Posterior cingulate gyrus (tissue), 11 donors: ENCODE measurements at places on chromosomes 11 and 22.

DNA sequence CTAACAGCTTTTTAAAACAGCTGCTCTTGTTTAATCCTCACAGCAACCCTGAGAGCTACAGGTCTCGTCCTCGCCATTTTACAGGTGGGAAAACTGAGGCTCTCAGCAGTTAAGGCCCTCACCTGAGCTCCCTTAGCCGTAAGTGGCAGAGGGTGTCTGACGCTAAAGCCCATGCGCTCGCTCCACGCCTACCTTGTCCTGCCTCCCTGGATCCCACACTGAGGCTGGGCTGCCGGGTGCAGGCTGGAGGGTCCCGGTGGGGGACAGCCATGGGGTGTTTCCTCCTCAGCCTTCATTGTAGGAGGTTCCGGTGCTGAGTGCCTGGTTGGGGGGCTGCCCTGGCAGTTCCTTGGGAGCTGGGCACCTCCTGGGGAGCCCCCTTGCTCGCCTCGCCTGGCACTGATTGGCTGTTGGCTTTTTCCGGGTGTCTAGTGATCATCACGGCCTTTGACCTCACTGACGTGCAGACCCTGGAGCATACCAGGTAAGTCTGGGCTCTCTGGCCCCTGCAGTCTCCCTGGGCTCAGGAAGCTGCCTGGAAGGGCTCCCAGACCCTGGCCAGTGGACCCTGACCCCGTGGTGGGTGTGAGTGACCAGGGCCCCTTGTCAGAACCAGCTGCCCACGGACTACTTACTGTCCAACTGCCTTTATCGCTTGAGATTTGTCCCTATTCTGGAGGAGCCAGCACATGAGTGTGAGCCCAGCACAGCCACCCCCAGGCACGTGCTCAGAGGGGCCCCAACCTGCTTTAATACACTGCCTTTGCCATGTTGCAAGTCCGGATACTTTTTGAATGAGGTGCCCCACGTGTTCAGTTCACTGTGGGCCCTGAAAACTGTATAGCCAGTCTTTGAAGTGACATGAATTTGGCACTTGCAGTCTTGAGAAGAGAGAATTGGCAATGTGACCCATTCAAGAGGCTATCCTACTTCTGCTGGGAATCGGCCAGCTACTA, 12.6 kb downstream of the RAB36 start:
- DNase-seq: no peak

- DNase-seq: no peak
Observed at GRCh38 chr11:86696451-86696850, 24.0 kb upstream of the ME3 start.

DNA sequence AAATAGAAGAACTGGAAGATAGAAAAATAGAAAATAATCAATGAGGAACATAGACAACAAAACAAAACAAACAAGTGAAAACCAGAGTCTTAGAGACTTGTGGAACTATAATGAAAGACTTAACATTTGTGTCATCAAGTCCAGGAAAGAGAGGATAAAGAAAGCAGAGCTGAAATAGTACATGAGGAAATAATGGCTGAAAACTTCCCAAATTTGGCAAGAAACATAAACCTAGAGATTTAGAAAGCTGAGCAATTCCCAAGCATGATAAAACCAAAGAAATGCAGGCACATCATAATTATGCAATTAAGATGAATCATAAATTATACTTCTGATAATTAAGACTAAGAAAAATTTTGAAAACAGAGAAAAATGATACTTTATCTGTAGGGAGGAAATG, 614.5 kb downstream of the ETS1 start:
- no peak for DNase-seq

DNA sequence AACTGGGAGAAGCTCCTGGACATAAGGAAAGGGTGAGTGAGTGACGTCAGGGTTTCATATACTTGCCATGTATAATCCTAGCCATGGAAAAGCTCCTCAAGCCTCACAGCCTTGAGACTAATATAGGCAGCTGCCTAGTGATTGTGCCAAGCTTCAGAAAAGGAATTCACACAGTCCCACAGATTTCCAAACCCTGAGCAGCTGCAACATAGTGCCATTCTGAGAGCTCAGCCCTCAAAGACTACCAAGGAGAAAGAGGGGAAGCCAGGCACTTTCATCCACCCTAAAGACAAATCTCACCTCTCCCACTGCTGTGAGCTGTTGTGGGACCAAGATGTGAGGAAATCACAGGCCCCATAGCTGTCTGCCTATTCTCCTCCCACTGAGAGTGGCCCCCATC, 707.9 kb upstream of the ANO5 start:
- peak; percentile 14 for DNase-seq

- no peak for DNase-seq
Observed at GRCh38 chr22:32217465-32217864, 12.6 kb upstream of the RFPL2 start.

- DNase-seq: no peak
Observed at GRCh38 chr11:75337195-75337654, 14.2 kb downstream of the ARRB1 start.

GRCh38 chr11:11461473-11461872, 108.4 kb upstream of the CSNK2A3 start:
- DNase-seq: peak; percentile 93

DNA sequence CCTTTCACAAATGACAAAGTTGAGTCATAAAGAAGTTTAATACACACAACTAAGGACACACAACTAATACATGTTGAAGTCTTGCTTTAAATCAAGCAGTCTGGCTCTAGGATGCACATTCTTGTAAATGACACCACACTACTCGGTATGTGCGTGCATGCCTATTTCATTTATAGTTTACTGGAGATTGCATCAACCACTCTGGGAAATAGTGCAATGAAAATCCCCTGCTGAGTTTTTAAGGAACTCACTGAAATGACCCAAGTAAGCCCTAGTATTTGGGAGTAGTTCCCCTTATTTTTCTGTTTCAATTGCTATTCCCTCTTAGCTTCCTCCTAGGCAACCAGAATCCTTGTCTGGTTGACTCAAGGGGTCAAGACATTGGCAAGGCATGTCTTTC, 160.2 kb upstream of the LARGE1 start:
- DNase-seq: no peak

DNA sequence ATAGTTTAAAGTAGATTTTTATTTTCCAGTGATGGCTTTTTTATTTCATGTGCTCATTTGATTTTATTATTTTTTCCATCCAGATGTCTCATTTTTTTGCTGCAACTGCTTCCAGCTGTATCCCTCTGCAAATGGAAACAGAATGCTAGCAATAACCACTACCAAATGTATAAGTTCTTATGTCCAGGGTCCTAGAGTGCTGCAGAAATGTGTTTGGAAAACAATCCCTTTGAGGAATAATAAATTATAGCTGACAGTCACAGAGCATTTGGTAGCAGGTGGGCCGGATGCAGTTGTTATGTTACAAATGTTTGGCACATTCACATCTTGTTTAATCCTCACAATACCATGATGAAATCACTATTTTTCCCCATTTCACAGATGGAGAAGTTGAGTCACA, 300.7 kb upstream of the PDGFD start:
- DNase-seq: no peak

- DNase-seq: peak; percentile 46
Observed at GRCh38 chr22:46777609-46777970, 15.1 kb downstream of the TBC1D22A start.

DNA sequence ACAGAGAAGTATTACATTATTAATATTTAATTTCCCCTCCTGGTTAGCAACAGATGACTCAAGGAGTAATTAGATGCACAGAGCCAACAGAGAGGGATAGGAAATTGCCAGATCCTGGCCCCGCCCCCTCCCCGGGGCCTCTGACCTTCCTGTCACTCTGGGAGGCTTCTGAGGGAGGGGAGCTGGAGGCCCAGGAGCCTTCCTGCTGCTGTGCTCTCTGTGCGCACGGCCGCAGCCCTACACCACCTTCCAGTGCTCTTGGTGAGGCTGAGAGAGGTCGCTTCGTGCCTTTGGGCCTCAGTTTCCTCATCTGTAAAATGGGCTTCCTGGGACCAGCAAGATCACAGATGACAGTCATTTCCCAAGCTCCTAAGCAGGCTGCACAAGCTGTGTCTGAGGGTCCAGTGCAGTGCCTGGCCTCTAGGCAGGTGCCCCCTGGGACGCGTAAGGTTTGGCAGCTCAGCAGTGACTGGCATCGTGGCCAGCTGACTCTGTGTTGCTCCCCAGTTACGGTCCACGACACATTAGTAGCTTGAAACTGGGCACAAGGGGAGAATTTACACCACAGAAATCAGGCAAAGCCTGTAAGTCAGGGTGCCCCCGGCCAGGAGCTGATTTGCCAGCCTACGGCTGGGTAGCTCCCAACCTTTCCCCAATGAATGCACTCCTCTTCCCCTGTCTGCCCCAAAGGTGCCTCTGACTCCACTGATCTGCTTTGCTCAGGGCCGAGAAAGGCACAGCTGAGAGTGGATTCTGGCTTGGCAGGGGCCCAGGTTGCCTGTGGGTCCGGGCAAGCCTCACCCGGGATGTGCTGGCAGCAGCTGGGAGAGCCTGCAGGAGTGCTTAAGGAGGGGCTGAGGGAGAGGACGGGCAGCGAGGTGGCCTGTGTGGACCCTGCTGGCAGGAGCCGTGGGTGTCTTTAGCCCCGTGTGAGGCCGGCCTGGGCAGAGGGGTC, 2.3 kb downstream of the ADORA2A start:
- DNase-seq: peak; percentile 77

GRCh38 chr22:25762147-25762546, 20.2 kb downstream of the MYO18B start:
- DNase-seq: no peak

- peak; percentile 78 for DNase-seq
Observed at GRCh38 chr22:29716814-29717545, 2.8 kb upstream of the CABP7 start.

- DNase-seq: no peak
Observed at GRCh38 chr11:22461626-22462025, 123.4 kb downstream of the SLC17A6 start.

- no peak for DNase-seq
Observed at GRCh38 chr11:32164836-32165235, 74.0 kb downstream of the RCN1 start.

DNA sequence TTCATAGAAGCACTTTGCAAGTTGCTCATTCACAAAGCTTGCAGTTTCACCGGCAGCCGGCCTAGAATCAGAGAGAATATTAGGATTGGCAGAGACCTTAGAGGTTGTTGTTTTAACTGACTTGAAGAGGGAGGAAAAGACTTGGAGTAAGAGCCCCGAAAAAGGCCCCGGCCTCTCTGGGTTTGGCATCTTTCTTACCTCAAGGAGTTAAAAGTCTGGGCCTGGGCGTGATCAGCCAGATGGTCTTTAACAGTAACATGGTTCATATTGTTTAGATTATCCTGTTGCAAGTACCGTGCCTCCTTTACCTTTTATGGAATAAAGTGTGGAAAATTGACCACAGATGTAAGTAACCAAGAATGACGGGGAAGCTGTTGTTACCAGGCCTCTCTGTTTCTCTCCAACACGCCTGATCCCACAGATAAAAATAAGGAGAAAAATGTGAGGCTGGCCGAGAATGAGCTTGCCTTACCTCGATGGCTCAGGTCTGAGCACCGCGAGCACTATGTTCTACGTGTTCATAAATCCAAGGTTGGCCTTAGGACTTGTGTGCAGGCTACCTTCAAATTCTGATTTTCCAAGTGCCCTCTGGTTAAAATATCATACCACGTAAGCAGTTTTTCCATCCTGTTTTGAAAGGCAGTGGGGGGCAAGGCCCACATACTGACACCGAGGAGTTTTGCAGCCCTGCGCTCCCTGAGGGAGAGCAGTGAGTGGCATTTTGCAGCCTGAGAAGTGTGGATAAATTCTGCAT, 56.4 kb downstream of the PARVA start:
- DNase-seq: no peak

- DNase-seq: no peak
Observed at GRCh38 chr22:19118329-19118880, 3.8 kb downstream of the DGCR2 start.

- DNase-seq: no peak
Observed at GRCh38 chr11:69220561-69221051, 64.9 kb downstream of the SMIM38 start.

- DNase-seq: peak; percentile 90
Observed at GRCh38 chr22:34105461-34106062, 185.3 kb upstream of the LARGE1 start.

DNA sequence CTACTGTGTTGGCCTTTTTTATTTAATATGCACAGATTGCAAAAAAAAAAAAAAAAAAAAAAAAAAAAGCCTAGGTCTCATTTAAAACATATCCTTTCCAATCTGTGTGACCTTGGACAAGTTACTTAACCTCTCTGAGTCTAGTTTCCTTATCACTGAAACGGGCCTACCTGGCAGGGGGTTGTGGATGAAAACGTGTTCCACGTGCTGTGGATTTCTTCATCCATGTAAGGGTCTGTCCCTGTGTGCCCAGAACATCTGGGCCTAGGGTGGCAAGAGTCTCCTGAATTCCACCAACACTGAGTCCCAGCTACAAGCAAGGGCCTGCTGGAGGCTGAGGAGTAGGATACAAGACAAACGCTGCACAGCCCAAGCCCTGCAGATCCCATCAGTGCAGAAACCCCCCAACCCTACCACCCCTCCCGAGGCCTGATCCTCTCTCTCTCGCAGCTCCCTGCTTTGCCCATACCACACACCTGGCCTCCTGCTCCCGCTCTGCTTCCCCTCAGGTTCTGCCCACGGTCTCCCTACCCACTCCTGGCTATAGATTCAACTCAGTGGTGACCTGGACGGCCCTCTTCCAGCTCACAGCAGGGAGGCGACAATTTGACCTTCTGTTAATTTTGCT, 4.7 kb upstream of the GNAZ start:
- DNase-seq: peak; percentile 69

DNA sequence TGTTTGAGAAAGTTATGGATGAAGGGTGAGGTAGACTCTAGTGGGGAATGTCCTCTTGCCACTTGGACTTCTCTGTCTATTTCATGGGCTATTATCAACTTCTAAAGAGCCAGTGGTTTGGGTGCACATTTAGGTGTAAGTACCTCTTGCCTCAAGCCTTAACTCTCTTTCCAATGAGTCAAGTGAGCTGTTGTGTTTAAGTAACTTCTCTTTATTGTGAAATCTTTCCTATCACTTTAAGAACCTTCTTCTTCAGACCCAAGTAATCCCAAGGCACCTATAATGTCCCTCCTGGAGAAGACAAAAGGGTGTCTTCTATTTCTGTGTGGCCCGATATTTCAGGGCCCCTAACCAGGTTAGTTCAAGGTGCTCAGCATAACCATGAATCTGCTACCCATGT, 90.5 kb upstream of the VPREB1 start:
- no peak for DNase-seq

GRCh38 chr22:44584256-44584902, 86.3 kb upstream of the RTL6 start:
- DNase-seq: no peak

DNA sequence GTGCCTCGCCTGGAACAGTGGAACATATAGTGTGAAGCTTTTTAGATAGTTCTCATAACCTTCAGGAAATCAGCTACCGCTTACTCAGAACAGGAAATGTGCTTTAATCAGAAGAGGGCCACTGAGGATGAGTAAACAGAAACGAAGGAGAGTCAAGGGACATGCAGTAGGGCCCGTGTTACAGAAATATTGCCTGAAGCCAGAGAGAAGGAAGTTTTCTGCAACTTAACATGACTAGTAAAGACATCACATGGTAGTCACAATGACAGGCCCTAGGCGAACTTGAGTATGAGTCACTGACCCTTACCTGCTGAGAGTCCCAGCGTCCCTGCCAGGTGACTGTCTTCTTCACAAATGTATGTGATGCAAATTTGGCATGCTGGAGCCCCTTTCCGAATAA, 39.4 kb downstream of the CARD18 start:
- DNase-seq: no peak

GRCh38 chr11:26947904-26948639, 45.8 kb upstream of the FIBIN start:
- no peak for DNase-seq

- no peak for DNase-seq
Observed at GRCh38 chr11:131838016-131838415, 467.6 kb downstream of the NTM start.
